ENCODE measurements at places on chromosomes 4 and X.
A peak's percentile ranks its signal among the peaks of the same experiment; 100 is the strongest.

- H3K4me3 ChIP-seq, result no peak overlapping the region
- H3K27ac ChIP-seq, result no peak overlapping the region
- DNase-seq, result no peak
- no peaks in the 10 kb centered on the region for H3K4me1 ChIP-seq
Observed at GRCh38 chr4:186591651-186592050, 36.3 kb upstream of the MTNR1A start.

GRCh38 chr4:21211846-21212245 is 511.6 kb downstream of the PACRGL start:
- H3K36me3 ChIP-seq, result no peaks in the 10 kb centered on the region
- no peak overlapping the region for H3K4me3 ChIP-seq
- no peaks in the 10 kb centered on the region for H3K4me1 ChIP-seq
- H3K27me3 ChIP-seq, result no peaks in the 10 kb centered on the region
- no peak overlapping the region for H3K27ac ChIP-seq

- H3K27me3 ChIP-seq, result no peaks in the 10 kb centered on the region
- no peak overlapping the region for H3K27ac ChIP-seq
- no peak for DNase-seq
- peaks cover 10% of the 10 kb centered on the region for H3K36me3 ChIP-seq
- no peak overlapping the region for H3K4me3 ChIP-seq
Observed at GRCh38 chr4:39106011-39106410, 44.0 kb downstream of the KLHL5 start.

DNA sequence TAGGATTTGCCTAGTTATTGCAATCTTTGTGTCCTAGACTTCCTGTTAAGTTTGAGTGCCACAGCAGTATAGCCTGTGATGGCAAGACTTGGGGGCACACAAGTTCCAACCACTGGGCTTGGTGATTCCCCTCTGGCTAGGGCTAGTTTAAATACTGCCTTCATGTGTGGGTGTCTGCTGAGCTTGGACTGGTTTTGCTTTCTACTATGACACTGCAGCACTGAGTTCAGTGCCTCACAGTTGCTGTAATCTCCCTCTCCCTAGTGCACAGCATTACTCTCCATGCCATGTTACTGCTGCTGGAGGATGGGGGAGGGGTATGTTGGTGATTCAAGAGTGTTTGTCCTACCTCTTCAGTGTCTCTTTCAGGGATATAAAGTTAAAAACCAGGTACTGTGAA is 379.6 kb downstream of the IL15 start:
- no peak overlapping the region for H3K4me3 ChIP-seq
- no peaks in the 10 kb centered on the region for H3K27me3 ChIP-seq
- H3K27ac ChIP-seq, result no peak overlapping the region
- no peaks in the 10 kb centered on the region for H3K36me3 ChIP-seq
- H3K4me1 ChIP-seq, result no peaks in the 10 kb centered on the region

GRCh38 chr4:145773581-145774234 is 93.8 kb downstream of the C4orf51 start:
- no peaks in the 10 kb centered on the region for H3K4me1 ChIP-seq
- H3K4me3 ChIP-seq, result no peak overlapping the region
- H3K27me3 ChIP-seq, result no peaks in the 10 kb centered on the region
- H3K36me3 ChIP-seq, result no peaks in the 10 kb centered on the region
- H3K27ac ChIP-seq, result no peak overlapping the region

- no peaks in the 10 kb centered on the region for H3K27me3 ChIP-seq
- no peaks in the 10 kb centered on the region for H3K36me3 ChIP-seq
- DNase-seq, result no peak
- H3K4me1 ChIP-seq, result no peaks in the 10 kb centered on the region
- H3K27ac ChIP-seq, result no peak overlapping the region
Observed at GRCh38 chr4:11214281-11214680, 214.4 kb downstream of the HS3ST1 start.

DNA sequence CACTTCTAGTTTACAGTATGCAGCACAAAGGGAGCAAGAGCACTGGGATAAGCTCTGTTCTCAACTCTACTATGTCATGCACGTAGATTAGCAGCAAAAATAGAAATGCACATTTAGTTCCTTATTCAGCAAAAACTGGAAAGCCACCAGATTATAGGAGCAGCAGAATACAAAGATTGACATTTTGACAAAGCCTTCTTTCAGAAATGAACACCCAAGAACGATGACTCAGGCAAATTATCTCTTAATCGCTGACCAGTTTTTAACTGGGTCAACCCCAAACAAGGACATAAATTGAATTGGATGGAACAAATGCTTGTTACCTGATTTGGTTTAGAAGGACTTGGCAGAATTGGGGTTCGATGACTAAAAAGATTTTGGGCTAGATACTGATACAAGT is 775.3 kb upstream of the HS3ST1 start:
- H3K36me3 ChIP-seq, result no peaks in the 10 kb centered on the region
- DNase-seq, result no peak
- H3K4me1 ChIP-seq, result no peaks in the 10 kb centered on the region
- H3K4me3 ChIP-seq, result no peak overlapping the region
- no peak overlapping the region for H3K27ac ChIP-seq

DNA sequence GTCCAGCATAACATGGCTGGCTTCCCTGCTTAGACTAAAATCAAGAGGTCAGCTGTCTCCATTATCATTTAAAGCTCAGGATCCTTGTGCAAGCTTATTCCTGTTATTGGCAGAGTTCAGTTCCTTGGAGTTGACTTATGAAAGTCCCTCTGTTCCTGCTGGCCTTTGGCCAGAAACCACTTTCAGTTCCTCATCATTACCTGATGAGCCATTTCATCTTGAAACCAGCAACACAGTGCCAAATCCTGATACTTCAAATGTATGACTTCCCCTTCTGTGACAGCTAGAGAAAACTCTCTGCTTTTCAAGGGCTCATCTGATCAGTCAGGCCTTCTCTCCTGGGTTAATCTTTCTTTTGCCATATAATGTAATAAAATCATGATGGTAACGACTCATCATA is 110.6 kb upstream of the FSTL5 start:
- no peak for DNase-seq
- no peaks in the 10 kb centered on the region for H3K27me3 ChIP-seq
- no peaks in the 10 kb centered on the region for H3K4me1 ChIP-seq
- H3K36me3 ChIP-seq, result no peaks in the 10 kb centered on the region

DNA sequence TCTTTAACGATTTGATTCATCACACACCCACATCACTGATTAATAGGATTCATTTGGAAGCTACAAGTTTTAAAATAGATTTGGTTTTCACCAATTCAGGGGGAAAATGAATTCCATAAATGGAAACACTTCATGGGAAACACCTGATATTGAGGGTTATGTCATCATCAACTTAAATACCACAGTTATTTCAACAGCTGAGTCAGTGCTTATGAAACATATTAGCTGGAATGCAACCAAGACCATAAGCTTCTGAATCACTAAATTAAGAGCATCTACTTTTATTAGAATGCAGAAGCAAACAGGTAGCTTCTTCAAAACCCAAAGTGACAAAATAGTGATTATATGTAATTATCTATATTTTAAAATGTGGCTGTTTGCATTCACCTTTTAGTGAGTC is 207.8 kb upstream of the DCAF8L1 start:
- H3K4me1 ChIP-seq, result no peaks in the 10 kb centered on the region
- peak; percentile 32 for DNase-seq
- no peak overlapping the region for H3K27ac ChIP-seq
- no peak overlapping the region for H3K4me3 ChIP-seq
- H3K36me3 ChIP-seq, result no peaks in the 10 kb centered on the region

- DNase-seq, result no peak
- no peaks in the 10 kb centered on the region for H3K27me3 ChIP-seq
- no peak overlapping the region for H3K4me3 ChIP-seq
- no peak overlapping the region for H3K27ac ChIP-seq
- H3K4me1 ChIP-seq, result no peaks in the 10 kb centered on the region
- no peaks in the 10 kb centered on the region for H3K36me3 ChIP-seq
Observed at GRCh38 chr4:153176938-153177337, 27.3 kb upstream of the TRIM2 start.

DNA sequence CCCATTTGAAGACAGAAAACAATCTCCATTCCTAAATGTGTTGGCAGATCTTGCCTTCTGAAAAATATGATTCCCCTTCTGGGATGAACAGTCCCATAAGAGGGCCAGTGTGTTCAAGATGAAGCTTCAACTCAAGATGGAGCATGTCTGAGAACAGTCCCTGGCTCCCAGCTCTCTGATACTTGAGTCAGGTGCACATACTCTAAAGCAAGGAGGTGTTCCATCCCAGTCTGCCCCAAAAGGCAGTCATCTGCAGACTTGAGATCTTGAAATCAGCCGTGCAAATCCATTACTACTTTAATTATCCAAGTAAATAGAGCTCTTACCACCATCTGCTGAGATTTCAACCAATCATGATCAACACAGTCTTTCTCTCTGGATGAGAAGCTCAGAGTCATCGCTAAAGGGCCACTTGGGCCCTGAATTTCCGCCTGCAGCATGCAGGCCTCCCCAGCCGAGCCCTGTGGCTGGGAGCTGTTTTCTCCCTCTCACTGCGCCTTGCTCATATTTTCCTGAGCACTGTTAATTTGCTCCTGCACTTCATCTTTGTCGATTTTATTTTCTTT is 22.2 kb downstream of the CCDC149 start:
- DNase-seq, result no peak
- no peaks in the 10 kb centered on the region for H3K27me3 ChIP-seq
- no peak overlapping the region for H3K27ac ChIP-seq

DNA sequence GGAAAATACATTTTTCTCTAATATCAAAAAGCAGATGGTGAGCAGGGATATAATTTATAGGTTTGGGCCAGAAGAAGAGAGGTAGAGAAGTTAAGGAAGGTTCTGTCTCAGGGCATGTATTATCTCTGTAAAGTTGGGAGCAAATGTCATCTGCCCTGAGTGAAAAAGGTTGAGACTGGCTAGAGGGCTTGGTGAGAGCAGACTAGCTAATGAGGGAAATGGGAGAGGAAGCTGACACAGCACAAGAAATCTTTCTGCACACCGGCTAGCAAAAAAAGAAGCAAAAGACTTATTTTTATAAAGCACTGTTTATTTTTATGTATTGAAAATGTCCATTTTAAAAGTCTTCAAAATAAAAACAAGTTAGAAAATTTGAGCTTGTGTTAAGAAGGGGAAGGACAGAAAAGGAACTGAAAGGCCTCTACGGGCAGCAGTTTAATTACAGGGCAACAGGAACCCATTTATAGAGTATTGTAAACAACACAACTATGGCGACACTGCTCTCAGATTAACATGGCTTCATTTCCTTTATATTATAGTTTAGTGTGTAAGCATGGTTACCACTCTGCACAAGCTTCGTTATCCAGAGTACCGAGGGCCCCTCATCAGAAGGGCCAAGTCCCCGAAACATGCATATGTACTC is 17.4 kb downstream of the CD40LG start:
- H3K27ac ChIP-seq, result no peak overlapping the region
- H3K27me3 ChIP-seq, result no peaks in the 10 kb centered on the region
- H3K36me3 ChIP-seq, result no peaks in the 10 kb centered on the region
- no peak for DNase-seq
- no peak overlapping the region for H3K4me3 ChIP-seq

- no peaks in the 10 kb centered on the region for H3K4me1 ChIP-seq
- no peak overlapping the region for H3K27ac ChIP-seq
- no peaks in the 10 kb centered on the region for H3K27me3 ChIP-seq
- no peak for DNase-seq
- no peaks in the 10 kb centered on the region for H3K36me3 ChIP-seq
Observed at GRCh38 chr4:56512166-56512565, 6.6 kb downstream of the ARL9 start.

DNA sequence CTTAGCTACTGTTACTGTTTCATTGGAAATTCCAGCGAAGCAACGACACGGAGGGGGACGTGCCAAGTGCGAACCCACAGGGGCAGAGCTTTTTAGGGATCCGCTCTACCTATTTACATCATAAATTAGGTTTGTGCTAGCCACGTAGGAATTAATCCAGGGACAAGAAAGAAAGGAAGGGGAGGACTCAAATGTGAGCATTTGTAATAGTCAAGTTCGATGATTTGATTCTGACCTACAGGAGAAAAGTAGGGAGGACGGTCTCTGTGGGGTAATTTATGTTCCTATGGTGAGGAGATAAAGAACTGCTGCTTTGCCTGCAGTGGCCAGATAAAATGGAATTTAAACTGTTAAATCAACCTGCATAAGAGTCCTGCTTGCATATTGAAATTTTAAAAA is 1.7 kb downstream of the INTS6L start:
- peak overlapping the region; percentile 79 for H3K4me3 ChIP-seq
- peak overlapping the region; percentile 96 for H3K27ac ChIP-seq
- DNase-seq, result no peak
- no peaks in the 10 kb centered on the region for H3K27me3 ChIP-seq
- H3K4me1 ChIP-seq, result peaks cover 6% of the 10 kb centered on the region

DNA sequence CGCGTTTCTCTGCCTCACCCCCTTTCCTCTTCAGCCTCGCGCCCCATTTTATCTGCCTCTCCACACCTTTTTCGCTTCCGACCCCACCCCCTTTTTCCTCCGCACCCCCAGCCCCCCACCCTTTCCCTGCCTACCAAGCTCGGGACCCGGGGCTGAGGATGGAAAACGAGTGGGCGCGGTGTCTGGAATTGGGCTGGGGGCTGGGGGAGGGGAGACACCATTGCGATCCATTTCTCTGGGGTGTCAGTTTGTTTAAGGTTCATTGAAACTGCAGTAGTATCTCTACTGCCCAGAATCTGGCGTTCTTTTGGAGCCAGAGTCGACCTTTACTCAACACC is 707 bp downstream of the SLC9A6 start:
- DNase-seq, result no peak
- no peaks in the 10 kb centered on the region for H3K27me3 ChIP-seq
- peak overlapping the region; percentile 77 for H3K27ac ChIP-seq
